ENCODE measurements at places on chromosomes 16 and 17.
A peak's percentile ranks its signal among the peaks of the same experiment; 100 is the strongest.

DNA sequence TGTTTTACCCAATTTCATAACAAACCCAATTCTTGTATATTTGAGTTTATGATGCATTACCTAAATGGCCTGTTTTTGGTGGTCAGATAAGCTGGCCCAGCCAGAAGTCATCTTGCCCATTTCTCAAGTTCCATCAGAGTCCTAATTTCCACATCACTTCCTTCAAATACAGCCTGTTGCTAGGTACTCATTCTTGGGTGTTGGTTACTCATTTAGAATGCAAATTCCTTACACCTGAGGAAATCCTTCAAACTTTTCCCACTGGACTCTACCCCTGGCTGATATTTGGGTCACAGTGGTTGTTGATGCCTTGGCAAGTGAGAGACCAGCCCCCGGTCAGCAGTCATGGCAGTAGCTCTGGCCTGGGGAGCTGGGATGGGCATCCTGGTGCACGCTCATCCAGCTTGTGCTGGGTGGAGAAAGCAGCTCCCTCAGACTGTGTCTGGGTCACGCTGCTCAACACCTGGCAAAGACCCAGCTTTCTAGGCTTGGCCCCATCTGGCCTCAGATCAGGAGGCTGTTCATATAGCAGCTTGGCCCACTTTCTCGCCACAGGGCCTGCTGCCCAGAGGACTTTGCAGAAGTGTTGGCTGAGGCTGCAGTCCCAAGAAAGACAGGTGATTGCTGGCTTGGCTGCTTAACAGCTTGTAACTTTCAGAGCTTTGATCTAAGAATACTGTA lies 25.8 kb downstream of the WSB1 start:
- DNase-seq, result no peak

- no peak for DNase-seq
These were observed 10.2 kb downstream of the ARSG start for GRCh38 chr17:68301438-68301959.

DNA sequence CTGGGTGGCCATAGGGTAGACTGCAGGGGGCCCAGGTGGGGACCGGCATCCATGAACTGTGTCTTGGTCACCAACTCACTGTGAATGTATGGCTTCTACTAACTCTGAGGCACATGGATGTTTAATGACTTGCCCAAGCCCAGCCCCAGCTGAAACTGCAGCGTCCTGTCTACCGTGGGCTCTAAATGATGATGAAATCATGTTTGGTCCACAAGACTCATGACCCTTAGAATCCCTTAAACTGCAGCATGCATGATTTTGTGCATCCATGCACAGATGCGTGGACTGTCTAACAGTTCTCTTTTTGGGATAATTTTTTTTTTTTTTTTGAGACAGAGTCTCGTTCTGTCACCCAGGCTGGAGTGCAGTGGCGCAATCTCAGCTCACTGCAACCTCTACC lies 32.4 kb upstream of the CREBBP start:
- DNase-seq, result no peak

GRCh38 chr17:72525225-72526015 lies 404.6 kb downstream of the SOX9 start:
- DNase-seq, result no peak

DNA sequence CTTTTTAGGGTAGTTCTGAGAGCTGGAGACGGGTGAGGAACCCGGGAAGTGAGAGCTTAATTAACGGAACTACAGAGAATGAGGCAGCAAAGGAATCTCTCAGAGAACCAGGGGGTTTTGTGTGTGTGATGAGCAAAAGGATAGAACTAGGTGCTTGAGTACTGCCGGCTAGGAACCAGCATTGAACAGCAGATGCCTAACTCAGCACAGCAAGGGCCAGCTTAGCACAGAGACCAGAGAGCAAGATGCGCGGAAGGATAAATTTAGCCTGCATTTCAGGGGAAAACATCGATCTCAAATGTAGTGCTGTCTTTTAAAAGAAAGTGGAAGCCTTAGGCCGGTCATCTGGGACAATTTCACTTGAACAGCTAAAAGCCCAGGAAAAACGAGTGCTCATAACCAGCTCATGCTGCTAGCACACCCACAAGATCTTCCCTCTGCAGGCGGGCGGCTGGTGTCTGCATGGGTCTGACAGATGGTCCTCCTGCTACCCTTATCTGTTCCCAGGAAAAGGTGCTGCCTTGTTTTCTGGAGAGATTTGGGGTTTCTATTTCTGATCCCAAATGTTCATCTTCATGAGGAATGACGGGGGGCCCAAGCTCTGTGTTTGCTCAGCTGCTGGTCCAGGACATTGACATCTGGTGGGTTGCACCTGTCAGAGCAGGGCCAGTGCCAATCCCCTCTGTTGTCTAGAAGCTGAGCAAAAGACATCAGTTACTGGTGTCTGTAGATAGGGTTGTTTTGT lies 103.9 kb downstream of the SOCS1 start:
- DNase-seq, result no peak

DNA sequence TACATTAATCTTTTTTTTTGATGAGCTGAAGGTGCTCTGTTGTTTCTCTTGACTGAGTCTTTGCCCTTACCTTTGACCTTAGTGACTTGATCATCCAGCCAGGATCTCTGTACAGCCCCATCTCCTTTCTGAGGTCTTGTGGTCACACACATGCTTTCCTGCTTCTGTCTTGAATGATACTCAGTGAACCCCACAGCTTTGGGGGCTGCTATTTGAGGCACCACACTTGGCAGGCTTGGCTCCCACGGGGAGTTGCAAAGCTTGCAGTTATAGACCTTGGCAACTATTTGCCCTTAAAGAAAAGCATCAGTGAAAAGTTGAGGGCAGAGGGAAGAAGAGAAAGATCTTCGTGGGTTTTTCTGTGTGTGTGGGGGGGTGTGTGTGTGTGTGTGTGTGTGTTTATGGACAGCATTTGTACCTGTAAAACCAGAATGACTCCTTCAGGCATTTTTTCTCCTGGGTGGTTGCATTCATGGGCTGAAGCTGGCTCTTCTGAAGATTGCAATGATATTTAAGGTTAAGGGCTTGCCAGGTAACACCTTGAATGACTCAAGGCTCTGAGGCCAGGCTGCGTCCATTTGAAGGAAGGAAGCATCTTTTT lies 101.6 kb downstream of the MSI2 start:
- no peak for DNase-seq

DNA sequence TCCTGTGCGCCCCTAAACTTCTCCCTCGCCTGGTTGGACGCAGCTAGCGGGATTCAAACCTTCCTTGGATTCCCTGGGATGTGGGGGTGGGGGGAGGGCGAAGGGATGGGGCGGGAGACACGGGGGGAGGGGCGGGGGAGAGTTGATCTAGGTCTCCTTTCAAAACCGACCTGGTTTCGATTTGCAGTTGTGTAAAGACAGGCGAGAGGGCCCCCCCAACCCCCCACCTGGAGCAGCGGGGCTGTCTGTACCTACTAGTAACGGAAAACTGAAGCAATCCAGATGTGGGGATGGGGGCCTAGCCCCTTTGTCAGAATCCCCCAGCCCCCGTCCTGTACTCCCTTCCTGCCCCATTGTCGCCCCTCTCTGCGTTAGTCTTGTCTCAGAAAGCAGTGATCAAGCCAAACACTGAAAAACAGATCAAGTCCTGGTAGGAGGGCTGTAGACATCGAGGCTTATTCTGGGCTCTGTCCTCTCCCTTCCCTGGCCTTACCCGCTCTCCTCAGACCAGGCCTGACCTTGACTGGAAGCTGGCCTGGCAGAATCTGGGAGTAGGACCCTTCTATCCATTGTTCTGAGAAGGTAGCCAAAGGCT lies 902 bp downstream of the DLX4 start:
- DNase-seq, result no peak

GRCh38 chr17:80807014-80807413 lies 184.6 kb upstream of the CHMP6 start:
- no peak for DNase-seq

GRCh38 chr16:29756654-29757053 lies 10.9 kb upstream of the C16orf54 start:
- no peak for DNase-seq

DNA sequence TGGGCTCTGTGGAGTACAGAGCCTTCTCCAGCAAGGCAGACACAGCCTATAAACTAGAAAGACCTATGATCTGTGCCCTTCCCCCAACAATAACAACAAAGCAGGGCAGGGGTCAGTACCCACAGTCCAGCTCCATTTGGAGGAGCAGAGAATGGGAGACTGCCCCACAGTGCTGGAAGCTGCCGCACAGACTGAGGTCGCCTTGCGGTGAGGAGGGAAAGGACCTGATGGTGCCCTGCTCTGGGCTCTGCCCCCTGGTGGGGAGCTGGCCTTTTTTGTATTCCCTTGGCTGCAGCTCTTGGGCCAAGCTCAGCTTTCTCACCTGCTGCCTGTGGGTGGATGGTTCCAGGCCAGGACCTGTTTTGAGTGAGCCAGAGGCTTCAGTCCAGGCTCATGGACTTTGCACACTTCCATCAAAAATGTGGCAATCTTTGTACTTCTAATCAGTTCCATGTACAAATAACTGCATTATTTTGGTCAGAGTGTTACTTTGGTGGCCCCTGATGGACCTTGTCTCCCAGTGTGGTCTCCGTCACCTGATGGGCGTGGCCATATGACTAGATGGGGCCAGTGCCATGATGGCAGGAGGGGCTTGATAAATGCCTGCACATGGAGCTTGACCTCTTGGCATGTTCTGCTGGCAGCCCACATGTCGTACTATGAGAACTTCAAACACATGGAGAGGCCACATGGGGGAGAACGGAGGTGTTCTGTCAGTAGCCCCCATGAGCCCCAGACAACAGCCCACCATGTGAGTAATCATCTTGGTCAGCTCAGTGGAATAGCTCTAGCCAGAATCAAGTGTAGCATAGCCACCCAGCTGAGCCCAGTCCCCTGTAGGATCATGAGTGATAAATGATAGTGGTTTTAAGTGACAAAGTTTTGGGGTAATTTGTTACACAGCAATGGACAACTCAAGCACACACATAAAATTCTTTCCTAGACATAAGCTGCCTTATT lies 24.2 kb downstream of the B9D1 start:
- DNase-seq, result peak; percentile 72

GRCh38 chr17:7592422-7593021 lies 2.6 kb upstream of the SOX15 start:
- DNase-seq, result no peak

GRCh38 chr17:51064061-51064735 lies 56.5 kb downstream of the SPAG9 start:
- DNase-seq, result no peak

- DNase-seq, result no peak
These were observed 1.1 kb upstream of the CAPN15 start for GRCh38 chr16:526181-527014.

DNA sequence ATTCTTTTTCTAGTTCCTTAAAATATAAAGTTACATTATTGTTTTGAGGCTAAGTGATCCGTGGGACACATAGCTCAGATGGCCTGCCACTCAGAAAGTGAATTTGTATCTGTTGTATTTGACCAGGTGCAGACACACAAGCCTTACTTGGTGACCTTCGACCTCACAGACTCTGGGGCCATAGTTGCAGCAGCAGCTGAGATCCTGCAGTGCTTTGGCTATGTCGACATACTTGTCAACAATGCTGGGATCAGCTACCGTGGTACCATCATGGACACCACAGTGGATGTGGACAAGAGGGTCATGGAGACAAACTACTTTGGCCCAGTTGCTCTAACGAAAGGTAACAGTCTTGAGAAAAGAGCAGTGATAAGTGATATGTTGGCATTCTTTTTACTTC lies 30.5 kb downstream of the TMEM11 start:
- no peak for DNase-seq

Data from GM18507 (cell line).